ENCODE measurements at places on chromosomes 12 and 14.

DNA sequence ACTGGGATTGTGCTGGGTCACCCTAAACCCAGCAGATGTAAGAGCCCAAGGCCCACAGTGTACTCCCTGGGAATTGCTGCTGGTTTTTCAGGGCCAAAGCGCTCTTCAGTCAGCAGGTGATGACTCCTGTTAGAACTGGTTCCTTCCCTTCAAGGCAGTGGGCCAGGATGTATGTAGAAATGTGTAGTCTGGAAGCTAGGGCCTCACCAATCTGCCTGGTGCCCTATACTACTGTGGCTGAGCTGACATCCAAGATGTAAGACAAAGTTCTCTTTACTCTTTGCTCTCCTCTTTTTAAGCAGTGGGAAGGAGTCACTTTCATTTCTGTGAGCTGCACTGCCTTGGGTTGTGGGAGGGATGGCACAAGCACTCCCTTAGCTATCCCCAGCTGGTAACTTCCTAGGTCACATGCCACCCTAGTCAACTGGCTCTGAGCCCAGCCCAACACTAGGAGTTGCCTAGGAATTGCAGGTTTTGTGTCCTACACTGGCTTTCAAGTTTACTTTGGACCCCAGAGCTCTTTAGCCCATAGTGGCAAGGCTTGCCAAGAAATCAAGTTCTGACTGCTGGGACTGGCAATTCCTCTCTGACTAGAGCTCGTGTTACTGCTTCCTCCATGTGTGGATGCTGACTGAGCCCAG lies 249.2 kb downstream of the C12orf50 start:
- no peak for DNase-seq

GRCh38 chr12:59587710-59588109 lies 8.1 kb upstream of the SLC16A7 start:
- DNase-seq, result no peak

- DNase-seq, result no peak
Measured at GRCh38 chr12:12017798-12018197, 52.9 kb upstream of the BCL2L14 start.

DNA sequence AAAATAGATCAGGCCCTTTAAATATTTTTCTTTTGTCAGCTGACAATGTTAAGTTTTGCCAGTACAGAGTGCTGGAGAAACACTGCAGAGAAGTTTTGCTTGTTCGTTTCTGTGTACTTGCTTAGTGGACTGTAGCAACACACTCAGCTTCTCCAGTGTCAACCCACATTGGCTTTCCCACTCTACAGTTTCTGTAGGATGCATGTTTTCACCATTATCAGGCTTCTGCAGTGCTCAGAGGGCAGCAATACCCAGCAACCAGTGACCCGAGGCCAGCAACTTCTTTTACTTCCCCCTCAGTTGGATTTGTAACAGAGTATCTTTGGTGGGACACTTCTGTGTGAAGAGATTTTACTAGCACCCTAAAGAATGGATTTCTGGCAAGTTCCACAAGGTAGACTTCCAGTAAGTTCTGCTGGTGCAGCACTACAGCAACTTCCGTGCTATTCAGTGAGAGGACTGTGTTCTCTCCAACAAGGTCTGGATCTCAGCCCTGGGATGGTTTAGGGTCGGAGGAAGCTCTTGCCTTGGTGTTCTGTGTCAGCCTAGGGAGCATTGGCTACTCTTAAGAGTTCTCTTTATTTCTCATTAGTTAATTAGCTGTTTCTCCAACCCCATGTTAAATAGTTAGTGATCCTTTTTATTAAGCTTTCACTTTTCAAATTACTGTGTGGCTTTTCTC lies 70.4 kb downstream of the FUT8 start:
- DNase-seq, result no peak

- DNase-seq, result no peak
Measured at GRCh38 chr14:60867503-60868172, 113.2 kb downstream of the TRMT5 start.

- no peak for DNase-seq
Measured at GRCh38 chr12:102954134-102954533, 3.3 kb upstream of the ASCL1 start.

Measured in ACHN (cell line).